Neural crest cell (in vitro differentiated cells): ENCODE measurements at places on chromosomes 2 and 18. TPM values are rescaled to one million over a fixed set of nuclear protein-coding genes. Genes with fewer than 3 reads are reported as not detected.

The POTEC gene
- total RNA-seq = not detected in 2 replicates

The TMEM198 gene
- total RNA-seq = 15.7 and 16.4 TPM in 2 replicates

GRCh38 chr2:32402091-32402490 lies 45.3 kb downstream of the BIRC6 start:
- DNase-seq = no peak

GRCh38 chr2:54966165-54966832 lies 84.0 kb downstream of the RTN4 start:
- no peak for DNase-seq
